ENCODE measurements at places on chromosomes 11 and 22. TPM values are rescaled to one million over a fixed set of nuclear protein-coding genes. Genes with fewer than 3 reads are reported as not detected.

- no peak for DNase-seq
These were observed 34.0 kb downstream of the IFT27 start for GRCh38 chr22:36741968-36742367.

- no peak for DNase-seq
These were observed 122.4 kb downstream of the MN1 start for GRCh38 chr22:27679176-27679575.

DNA sequence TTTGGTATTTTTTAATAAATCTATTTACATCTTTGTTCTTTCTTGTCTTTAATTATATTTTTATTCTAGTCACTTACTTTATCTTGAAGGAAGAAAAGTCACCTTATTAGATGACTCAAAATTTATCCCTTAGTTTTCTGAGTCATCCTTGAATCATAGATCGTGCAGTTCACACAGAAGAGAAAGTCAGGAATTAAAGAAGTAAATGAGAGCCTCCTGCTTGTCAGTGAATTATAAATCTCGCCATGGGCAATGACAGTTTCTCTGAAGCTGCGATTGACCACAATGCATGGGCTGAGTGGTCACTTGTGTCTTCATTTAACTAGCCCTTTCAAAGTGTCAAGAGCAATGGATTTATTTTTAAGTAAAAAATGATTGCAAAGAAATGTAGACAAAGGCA lies 91.2 kb downstream of the LUZP2 start:
- no peak for DNase-seq

DNA sequence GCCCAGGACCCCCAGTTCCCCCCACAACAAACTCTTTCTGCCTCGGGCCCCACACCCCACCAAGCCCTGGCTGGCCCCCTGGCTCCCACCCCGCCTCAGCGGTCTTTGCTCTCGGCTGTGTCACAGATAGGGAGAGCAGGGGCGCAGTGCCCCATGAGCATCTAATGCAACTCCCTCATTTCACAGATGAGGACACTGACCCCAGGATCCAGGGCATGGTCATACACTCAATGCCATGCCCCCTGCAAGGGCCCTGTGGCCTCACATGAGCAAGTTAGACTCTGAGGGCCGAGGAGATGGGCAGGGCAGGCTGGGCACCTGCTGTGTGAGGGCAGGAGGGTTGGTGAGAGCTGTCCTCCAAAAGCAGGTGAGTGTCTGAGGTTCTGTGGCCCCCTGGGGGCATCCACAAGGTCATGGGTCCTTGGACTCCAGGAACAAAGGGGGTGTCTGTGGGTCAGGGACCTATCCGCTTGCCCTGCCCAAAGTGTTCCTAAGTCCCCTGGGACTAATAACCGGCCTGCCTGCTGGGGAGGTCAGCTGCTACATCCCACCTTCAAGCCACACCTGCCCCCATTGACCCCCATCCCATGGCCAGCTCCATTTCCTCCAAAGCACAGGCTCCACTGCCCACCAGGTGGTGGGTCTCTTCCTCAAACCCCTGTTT lies 2.5 kb downstream of the MIF start:
- no peak for DNase-seq

DNA sequence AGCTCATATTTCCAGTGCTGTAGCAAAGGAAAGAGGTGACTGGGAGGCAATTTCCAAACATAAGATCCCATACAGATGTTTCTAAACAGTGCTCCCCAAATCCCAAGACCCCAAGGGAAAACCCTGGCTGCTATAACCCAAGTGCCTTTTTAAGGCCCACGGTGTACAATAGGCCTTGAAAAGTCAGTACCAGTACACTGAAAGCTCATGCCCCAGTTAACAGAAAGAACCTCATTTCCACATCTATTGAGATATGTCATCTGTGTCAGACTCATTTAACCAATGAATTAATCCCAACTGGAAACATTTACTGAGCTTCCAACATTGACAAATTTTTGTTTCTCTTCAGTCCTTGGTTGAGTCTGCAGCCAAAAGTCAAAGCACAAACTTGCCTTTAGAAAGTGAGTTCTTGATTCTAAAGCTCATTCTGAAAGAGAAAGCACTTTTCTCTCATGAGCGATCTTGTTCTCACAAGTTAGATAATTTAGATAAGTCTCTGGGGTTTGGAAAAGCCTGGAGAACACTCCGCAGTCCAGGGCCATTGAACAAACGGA lies 239.8 kb upstream of the ARHGAP20 start:
- no peak for DNase-seq

The OR2AG1 gene
- total RNA-seq, result not detected

Data from frontal cortex (tissue), 4 donors.